ENCODE measurements at places on chromosomes 12 and 14. TPM values are rescaled to one million over a fixed set of nuclear protein-coding genes. Genes with fewer than 3 reads are reported as not detected.
A peak's percentile ranks its signal among the peaks of the same experiment; 100 is the strongest.

DNA sequence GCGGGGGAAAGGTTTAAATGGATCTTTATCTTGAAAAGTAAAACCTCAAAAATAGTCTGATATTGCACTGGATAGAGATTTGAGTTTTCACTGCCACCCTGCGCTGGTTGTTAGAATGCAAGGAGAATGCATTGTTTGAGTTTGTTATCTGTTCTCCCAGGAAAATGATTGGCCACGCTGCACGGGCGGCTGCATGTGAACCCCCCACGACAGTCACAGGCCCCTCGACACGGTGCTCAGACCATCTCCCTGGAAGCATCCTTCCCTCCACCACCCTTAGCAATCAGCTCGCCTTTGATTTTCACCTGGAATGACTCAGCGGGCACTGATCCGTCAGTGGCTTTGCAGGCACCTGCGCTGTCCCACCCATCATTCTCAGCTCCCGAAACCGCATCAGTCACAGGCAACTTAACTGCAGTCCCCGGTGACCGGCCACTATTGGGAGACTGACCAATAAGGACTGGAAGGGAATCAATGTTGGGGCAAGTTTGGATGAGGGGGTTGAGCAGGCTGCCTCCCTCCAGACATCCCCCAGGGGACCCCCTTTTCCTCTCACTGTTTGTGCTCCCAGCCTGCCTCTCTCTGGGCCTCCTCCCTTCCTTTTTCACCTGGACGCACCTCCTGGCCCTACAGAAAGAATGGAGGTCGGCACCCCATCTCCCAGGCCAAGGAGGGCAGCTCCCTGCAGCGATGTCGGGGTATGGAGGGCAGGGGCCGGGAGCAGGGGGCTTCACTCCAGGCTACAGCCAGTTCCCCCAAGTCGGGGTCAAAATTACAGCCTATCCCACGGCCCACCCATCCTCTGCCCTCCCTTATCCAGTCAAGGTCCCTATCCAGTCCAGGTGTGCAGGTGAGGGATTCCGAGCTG, 28.5 kb upstream of the C14orf180 start:
- DNase-seq: no peak

- no peak for DNase-seq
These were observed 14.6 kb downstream of the RAPGEF3 start for GRCh38 chr12:47744005-47744651.

DNA sequence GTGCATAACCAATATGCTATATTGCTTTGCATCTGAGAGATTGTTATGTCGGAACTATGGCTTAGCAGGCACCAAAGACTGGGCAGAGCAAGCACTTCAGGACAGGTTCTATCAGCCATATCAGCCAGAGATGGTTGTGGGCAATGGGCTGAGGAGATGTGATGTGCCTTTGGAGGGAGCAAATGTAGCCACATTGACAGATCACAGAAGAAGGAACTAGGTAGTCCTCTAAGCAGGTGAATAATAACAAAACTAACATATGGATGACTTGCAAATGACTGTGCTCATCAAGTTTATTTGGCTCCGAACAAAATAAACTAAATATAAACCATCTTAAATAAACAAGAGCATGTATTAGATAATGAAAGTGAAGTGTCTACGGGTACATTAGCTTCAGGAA, 291.7 kb downstream of the RMST start:
- no peak for DNase-seq

- DNase-seq: peak; percentile 26
These were observed 2.0 kb downstream of the EEA1 start for GRCh38 chr12:92927055-92927435.

- no peak for DNase-seq
These were observed 126.3 kb downstream of the ERC1 start for GRCh38 chr12:1117371-1117770.

DNA sequence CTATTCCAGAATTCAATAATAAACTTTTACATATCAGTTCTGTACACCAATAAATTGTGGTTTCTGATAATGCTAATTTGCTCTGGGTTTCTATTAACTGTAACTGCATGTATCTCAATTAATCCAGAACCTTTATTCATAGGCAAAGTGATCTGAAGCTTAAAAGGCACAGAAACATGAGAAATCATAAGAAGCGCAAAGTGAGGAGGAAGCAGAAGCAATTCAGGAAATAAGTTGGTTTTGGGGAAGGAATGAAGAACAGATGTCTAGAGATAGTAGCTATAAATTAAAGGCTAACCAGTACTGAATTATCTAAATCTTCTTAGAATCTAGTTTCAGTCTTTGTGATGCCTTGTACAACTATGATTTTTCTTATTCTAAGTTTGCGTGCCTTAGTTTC, 24.6 kb downstream of the KERA start:
- DNase-seq: no peak

DNA sequence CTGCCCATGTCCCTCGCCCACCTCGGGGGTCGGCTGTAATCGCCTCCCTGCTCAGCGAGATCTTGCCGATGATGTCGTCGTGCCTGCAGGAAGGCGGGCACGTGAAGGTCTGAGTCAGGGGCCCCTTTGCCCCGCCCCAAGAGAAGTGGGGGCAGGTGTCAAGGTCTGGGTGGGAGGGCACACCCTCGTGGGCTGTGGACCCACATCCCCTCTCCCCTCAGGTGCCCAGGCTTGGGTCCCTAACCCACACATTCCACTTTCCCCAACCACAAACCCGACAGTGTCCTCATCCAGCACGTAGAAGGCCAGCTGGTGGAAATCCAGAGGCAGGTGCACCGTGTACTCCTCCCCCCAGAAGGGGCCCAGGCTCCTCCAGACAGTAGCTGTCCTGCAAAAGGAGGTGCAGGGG, 7.8 kb downstream of the RASAL1 start:
- DNase-seq: no peak

- no peak for DNase-seq
These were observed 31.5 kb upstream of the LMNTD1 start for GRCh38 chr12:25584596-25584995.

DNA sequence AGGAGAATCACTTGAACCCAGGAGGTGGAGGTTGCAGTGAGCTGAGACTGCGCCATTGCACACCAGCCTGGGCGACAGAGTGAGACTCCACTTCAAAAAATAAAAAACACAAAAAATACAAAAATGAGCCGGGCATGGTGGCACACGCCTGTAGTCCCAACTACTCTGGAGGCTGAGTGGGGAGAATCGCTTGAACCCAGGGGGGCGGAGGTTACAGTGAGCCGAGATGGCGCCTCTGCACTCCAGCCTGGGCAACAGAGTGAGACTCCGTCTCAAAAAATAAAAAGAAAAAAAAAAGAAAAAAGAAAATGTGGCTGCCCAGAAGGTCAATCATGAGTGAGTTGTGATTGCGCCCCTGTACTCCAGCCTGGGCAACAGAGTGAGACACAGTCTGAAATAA, 9.2 kb downstream of the DNAJC22 start:
- DNase-seq: no peak

GRCh38 chr12:34219046-34219770, 196.9 kb downstream of the ALG10 start:
- no peak for DNase-seq

LACRT gene
- total RNA-seq: not detected

SLC7A8 gene
- 12.9 TPM for total RNA-seq

NPAS3 gene
- 0.56 TPM for total RNA-seq
